ENCODE measurements at places on chromosomes 6 and 20.
A peak's percentile ranks its signal among the peaks of the same experiment; 100 is the strongest.

- DNase-seq = no peak
These were observed 2.3 kb downstream of the SAMD10 start for GRCh38 chr20:63976980-63977738.

- DNase-seq = no peak
These were observed 13.7 kb downstream of the TBXT start for GRCh38 chr6:166153966-166154365.

- DNase-seq = no peak
These were observed 27.6 kb downstream of the PRKN start for GRCh38 chr6:162699961-162700360.

- peak; percentile 35 for DNase-seq
These were observed 235.8 kb downstream of the NFATC2 start for GRCh38 chr20:51306521-51307358.

GRCh38 chr6:79070206-79070825, 7.7 kb downstream of the PHIP start:
- no peak for DNase-seq

DNA sequence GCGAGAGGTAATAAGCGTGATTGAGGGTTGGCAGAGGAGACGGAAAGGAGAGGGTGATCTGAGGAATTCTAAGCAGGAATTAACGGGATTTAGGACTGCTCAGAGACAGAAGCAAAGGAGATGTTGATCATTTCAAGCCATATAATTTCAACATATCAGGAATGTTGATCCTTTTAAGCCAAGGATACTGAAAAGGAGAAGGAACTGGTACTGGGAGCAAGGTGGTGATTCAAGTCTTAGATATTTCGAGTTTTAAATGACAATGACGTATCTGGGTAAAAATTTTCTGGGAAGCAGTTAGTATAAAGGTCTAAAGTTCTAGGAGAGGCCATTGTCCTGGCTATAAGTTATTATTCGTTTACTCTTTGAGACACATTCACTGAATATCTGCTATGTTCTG, 91.3 kb upstream of the OGFRL1 start:
- no peak for DNase-seq

DNA sequence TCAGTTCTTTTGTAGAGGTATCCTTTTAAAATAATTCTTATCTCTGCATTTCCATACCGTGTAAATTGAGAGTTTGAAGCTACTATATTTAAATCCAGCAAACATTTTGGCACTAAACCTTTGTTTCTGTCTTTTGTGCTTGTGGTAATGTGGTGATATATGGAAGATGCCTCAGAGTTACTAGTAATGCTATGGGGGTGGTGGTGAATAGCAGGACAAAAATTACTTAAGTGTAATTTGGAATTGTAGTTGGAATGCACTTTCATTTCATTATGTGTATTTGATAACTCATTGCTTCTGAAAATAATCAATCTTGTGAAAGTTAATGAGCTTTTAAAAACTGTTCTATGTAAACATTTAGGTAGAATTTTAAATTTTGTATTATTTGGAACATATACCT, 404.5 kb downstream of the PHF3 start:
- DNase-seq = no peak

DNA sequence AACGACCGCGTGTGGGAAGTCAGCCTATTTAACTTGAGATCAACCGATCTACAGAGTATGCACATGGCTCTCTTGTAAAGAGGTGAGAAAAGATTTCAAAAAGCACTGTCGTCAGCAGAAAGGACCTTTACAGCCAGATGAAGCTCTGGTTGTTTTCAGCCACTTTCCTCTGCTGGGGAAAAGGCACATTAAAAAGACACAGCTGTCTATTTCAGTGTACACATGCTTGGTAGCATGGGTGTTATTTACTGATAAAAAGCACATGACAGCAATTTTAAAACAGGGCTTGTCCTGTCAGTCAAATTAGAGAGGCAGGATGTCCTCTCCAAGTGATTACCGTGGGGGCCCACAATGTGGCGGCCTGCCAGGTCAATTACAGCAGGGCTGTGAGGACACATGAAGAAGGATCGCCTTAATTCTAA, 188.9 kb downstream of the PRKN start:
- DNase-seq = no peak

DNA sequence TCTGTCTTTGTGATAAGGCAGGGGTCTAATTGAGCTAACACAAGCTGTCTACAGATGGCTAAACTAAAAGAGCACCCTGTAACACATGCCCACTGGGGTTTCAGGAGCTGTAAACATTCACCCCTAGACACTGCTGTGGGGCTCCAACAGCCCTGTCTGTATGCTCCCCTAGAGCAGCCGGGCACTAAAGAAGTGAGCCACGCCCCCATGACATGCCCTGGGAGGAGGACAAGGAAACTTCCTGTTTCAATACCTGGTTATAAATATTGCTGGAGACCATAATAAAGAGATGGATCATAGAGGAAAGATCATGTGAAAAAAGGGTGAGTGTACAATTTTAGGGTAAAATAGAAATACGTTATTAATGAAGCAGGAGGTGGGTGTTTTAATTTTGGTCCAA, 667.7 kb upstream of the AGPAT4 start:
- DNase-seq = no peak

GRCh38 chr6:160523223-160523622, 140.9 kb downstream of the LPA start:
- DNase-seq = no peak

DNA sequence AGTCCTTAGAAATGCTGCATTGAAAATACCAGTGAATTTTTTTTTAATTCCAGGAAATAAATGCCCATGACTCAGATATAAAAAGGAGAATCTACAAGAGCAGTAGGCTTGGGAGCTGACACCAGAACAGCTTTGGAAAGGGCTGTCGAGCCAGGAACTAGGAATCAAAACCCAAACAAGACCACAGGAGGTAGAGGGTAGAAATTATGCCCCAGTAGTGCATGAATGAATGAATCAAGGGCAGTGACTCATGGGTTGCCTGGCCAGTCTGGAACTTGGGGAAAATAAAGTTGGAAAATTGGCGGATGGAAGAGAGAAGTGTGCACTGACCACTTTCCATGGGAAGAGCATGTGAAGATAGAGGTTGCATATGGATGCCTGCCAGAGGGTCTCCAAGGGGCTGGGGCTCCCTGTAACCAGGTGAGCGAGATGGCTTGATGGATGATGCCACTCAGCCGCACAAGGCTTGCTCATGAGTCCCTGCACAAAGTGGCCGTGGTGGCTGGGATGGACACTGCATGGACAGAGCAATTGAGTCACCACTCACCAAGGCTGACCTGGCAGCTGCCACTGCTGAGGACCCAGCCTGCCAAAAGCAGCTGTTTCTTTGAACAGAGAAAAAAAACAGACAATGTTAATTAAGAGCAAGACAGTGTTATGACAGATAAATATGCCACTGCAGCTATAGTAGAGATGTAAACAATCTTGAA, 15.2 kb upstream of the MCCD1 start:
- no peak for DNase-seq

DNA sequence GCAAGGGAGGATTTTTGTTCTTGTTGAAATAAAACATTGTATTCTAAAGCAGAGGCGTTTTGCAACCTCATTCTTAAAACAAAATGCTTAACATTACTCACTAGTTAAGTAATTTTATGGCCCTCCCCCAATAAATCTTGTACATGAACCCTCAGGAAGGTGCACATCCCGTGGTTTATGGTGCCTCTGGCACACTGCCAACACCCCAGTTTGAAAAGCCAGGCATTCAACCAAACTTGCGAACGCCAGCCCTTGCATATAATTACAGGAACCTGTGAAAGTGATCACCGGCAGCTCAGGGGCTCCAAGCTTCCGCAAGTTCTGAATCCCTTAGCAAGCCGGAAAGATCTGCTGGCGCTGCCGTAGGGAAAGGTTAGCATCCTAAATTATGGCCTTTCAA, 1109.0 kb upstream of the FLRT3 start:
- no peak for DNase-seq

DNA sequence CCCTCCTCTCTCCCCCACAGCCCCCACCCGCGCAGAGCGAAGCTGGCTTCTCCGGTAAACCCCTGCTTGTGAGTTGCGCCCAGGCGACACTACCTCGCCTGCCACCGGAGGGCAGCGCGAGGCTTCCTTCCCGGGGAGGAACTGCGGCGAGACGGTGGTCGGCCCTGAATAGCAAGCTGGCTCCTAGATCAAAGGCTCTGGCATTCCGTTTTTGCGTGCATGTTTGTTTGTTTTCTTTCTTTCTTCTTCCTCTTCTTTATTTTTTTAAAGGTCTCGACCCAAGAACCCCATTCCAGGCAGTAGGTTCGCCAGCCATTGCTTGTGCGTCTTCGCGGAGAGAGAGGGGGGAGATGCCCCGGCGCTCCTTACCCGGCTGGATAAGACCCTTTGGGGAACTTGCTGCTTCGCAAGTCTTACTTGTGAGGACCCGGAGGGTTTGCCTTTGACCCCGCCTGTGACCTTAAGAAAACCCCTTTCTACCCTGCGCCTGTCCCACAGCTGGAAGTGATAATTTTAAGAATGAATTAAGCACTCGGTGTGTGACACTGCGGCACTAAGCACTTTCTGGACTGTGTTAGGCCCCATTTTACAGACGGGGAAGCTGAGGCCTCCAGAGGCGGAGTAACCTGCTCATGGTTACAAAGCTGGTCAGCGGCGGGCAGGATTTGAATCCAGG, 92.7 kb upstream of the SIRPA start:
- DNase-seq = peak; percentile 56

GRCh38 chr6:20180935-20181334, 31.3 kb downstream of the MBOAT1 start:
- no peak for DNase-seq

DNA sequence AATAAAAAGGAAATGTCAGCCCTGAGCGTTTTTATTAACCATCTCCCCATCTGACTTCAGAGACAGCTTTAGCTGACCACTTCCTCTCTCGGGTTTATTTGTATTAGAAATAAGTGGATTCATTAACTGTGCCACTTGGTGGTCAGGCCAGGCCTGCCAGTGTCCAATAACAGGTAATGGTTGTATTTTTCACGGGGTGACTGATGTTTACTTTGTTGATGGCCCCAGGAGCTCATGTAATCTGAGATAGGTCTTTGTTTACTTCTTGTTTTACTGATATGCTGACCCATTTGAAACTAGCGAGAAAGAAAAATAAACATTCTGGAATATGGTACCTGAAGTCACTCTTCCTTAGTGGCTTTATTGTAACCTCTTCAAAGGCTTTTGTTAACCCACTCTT, 504.3 kb upstream of the SLC35B3 start:
- DNase-seq = no peak

DNA sequence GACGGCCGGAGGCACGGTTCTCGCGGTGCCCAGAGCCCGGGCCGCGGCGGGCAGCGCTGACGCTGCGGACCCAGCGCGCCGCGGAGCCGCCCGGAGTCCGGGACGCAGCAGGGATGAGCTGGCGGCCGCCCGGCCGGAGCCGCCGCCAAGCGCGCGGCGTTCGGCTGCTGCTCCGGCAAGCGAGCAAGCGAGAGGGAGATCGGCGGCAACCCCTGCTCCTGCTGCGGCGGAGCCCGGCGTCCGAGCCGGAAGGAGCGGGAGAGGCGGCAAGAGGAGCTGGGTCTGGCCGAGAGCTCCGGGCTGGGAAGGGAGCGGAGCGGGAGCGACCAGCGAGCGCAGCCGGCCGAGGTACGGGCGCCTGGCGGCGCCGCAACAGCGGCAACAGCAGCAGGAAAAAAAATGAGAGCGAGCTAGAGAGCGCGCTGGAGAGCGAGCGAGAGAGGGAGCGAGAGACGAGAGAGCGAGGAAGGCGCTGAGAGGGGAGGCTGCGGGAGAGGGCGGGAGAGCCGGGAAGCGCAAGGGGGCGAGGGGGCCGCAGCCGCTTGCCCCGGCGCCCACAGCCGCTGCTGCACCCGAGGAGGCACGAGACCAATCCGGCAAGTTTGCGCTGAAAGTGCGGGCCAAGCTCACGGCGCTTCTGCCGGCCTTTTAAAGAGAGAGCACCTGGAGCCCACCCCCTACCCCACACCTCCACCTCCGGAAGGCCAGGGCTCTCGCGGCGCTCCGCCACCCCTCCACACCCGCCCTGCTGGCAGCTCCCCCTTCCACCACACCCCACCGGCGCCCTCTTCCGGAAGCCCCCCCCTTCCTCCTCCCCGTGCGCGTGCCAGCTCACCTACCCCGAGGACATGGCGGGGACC, 496 bp downstream of the GRM4 start:
- DNase-seq = no peak

- no peak for DNase-seq
These were observed 222.9 kb downstream of the LAMA2 start for GRCh38 chr6:129105793-129106192.

- no peak for DNase-seq
These were observed 142.2 kb downstream of the OPN5 start for GRCh38 chr6:47924001-47924400.

DNA sequence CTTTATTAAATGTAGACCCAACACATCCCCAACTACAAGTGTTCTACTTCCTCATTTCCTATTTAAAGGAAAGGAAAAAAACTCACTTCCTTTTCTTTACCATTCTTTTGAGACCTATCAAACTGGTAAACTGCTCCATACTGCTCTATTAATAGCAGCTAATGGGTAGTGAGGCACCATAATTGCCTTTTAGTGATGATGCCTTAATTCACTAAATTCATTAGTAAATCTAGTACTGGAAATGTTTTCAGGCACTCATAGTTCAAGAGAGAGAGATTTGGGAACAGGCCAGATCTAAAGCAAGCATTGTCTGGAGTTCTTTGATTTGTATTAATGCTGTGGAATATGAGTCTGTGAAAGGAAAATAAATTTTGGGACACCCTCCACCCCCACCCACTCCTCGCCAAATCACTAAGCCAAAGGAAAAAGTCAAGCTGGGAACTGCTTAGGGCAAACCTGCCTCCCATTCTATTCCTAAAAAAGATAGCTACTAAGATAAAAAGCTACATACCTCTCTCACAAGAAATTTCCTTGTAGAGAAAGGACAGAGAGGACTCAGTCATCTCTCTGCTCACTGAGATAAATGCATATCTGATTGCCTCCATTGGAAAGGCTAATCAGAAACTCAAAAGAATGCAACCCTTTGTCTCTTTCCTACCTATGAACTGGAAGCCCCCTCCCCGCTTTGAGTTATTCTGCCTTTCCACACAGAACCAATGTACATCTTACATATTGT, 13.6 kb upstream of the IBTK start:
- no peak for DNase-seq

DNA sequence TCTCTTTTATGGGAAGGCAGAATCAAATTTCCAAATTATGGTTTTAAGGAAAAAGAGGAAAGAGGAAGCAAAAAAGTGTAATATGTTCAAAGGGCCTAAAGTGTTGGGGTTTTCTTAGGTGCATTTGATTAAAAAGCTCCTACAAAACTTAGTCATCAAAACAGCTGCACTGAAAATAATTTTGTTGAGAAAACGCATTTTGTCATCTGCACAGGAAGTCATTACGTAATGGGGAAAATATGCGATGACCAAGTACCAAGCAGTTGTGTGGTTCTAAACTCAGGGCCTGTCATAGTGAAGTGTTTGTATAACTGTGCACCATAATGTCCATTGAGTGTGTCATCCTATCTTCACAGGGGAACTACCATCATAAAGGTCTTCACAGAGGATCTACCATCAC, 15.6 kb downstream of the HAO1 start:
- no peak for DNase-seq
